ENCODE measurements at places on chromosomes 3 and 15.

GRCh38 chr3:46187876-46188275, 20.2 kb downstream of the CCR1 start:
- no peak for DNase-seq

- no peak for DNase-seq
These were observed 54.2 kb downstream of the PIK3R4 start for GRCh38 chr3:130692455-130692854.

DNA sequence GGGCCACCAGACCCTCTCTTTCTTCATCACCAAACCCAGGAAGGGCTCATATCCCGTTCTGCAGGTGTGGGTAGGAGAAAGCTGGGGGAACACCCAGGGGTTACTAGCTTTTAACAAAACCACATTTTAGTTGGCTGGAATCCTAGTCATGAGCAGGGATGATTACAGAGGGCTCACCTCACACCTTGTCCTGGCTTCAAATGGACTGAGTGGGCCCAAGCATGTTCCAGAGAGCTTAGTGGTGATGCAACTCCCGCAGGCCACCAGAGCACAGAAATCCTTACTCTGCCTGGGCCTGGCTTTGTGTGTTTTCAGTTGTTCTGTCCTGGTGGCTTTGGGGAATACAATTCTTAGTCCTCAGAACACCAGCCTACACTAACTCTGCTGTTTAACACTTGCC, 56.8 kb upstream of the RYK start:
- DNase-seq: no peak

DNA sequence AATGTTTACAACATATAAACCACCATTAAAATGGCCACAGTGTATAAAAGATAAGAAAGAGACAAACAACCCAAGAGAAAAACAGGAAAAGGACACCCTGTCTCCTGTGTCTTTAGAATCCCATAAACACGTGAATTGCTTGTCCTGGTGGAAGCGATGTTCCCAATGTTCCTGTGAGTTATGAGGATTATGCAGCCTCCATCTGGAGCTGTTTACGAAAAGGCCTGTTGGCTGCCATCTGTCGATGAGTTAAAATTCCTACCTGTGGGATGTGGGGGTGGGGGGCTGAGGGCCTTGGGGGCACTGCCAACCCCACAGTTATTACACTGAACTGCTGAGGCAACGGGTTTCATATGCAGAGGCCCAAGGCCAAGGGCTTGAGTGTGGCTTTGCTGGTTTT, 13.6 kb downstream of the NISCH start:
- DNase-seq: no peak

- no peak for DNase-seq
These were observed 10.9 kb downstream of the ITIH3 start for GRCh38 chr3:52805270-52806039.

DNA sequence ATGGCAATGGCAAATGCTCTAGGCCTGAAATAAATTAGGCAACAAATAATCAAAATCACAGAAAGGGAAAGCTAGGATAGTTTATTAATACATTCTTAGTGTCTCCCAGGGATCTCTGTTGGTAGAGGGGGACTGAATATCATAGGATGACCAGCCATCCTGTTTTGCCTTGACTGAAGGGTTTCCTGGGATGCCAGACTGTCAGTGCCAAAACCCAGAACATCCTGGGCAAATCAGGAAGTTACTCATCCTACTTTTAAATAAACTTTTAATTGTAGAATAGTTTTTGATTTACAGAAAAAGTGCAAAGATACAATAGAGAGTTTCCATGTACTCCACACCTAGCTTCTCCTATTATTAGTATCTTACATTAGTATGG, 21.8 kb upstream of the SIAH2 start:
- DNase-seq: no peak

- no peak for DNase-seq
These were observed 126.3 kb downstream of the TNIK start for GRCh38 chr3:171333784-171334464.
